ENCODE measurements at places on chromosomes 4 and X.

GRCh38 chrX:57519578-57520118, 72.2 kb upstream of the ZXDB start:
- DNase-seq: no peak

DNA sequence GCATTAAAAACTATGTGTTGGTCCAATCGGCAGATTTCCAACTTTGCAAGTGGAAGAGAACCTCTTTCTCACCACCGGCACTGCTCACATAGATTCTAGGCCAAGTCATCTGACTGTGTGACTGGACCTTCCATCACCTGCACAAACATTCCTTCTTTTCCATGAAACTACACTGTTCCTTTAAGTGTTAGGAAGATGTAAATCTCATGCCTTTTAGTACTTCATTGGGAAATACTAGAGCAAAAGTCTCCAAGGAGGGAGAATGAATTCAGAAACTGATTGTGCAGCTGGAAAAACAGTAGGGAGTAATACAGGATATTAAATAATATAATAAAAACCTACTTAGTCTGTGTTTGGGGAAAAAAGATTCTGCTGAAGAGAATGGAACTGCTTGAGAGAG, 238.2 kb downstream of the GPC3 start:
- no peak for DNase-seq

DNA sequence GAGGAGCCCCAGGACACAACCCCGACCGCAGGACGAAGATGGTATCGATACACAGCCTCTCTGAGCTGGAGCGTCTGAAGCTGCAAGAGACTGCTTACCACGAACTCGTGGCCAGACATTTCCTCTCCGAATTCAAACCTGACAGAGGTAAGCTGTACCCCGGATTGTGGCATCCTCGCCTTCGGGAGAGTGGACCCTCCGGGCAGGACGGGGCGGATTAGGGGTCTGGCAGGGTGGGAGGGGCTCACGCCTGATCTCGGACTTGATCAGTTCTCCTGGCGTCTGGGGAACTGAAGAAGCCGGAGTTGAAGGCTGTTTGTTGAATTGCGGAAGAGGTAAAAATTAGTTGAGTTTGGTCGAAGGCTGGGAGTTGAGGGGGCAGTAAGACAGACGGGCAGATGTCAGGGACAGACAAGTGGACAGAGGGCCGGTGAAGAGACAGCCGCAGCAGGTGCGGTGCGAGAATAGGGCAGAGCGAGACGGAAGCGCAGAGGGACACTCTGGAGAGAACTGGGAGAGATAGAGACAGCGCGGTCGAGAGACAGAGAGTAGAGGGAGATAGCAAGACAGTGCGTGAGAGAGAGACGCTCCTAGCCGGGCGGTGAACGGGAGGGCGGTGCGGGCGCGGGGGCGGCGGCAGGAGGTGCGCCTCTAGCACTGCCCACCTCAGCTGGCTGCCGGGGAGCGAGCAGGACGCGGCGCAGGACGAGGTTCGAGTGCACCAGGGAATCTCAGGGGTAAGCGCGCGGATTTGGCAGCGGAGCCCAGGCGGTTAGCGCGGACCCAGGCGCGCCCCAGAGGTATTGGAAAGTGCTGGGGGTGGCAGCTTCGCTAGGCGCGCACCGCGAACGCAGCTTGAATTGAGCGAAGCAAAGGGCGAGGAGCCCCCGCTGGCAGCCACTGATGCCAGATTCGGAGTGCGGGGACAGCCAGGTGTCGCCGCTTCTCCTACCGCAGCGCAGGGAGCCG, 23.9 kb downstream of the ARHGAP36 start:
- no peak for DNase-seq

- DNase-seq: no peak
Observed at GRCh38 chrX:131727778-131728177, 183.9 kb downstream of the OR13H1 start.

- no peak for DNase-seq
Observed at GRCh38 chrX:115138040-115138439, 51.2 kb upstream of the RBMXL3 start.

GRCh38 chrX:80223982-80224579, 196.2 kb upstream of the TENT5D start:
- no peak for DNase-seq

- no peak for DNase-seq
Observed at GRCh38 chr4:184317234-184317918, 99.7 kb upstream of the ENPP6 start.

Data from G401 (cell line).